Activated naive CD4-positive, alpha-beta T cell treated with Interleukin-2 at 50 U/mL for 16 hours (primary cell): ENCODE measurements at places on chromosomes 5 and 9.
A peak's percentile ranks its signal among the peaks of the same experiment; 100 is the strongest.

DNA sequence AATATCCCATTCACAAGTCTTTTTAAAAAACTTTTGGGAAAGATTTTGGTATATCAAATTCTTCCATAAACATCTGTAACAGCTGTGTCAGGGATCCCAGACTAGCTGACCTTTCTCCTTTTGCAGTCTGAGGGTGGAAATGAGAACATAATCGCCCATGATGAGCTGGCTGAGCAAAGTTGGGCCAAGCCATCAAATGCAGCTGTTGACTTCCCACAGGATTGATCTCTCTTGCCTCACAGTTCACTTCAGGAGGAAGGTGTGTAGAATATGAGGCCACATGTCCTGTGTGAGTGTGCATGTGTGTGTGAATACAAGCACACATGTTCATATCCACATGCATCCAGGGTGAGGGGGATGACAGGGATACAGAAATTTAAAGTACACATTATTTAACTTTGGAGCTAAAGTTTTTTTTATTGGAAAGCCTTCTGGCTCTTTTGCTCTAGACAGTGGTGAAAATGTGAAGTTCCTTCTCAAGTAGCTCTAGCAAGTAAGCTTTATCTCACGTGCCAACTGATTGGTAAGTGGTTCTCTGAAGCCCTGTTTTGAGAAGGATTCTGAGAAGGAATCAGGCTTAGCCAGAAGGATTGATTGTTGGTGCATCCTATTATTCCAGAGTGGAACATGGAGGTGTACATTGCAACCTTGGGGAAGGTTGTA lies 468.8 kb upstream of the DMAC1 start:
- DNase-seq, result no peak

- DNase-seq, result no peak
These were observed 56.2 kb upstream of the ZSWIM6 start for GRCh38 chr5:61275841-61276240.

DNA sequence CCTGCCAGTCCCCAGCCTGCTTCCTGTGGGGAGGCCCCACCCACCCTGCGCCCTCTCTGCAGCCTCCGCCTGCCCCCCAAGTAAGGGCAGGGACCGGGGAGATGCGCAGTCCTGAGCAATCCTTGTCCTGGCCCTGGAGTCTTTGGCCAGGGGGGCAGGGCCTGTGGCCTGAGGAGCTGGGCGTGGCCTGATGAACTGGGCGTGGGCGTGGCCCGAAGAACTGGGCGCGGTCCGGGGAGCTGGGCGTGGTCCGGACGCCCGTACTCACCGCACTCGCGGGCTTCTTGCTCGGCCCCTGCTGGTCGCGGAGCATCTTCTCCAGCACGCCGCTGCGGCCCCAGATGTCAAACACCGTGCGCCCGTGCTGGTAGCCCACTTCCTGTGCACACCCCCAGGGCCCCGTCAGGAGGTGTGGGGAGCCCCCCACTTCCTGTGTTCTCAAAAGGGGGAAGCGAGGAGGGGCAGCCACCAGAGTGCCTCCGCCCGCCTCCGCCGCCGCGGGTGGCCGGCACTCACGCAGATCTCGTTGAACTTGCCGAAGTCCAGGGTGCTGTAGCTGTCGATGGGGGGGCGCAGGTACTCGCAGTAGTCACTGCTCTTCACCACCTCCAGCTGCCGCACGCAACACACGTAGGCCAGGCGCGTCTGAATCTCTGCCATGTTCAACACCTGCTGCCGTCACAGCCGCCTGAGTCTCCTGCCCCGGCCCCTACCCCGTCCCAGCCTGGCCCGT lies 2.7 kb upstream of the NSMF start:
- DNase-seq, result peak; percentile 69

- no peak for DNase-seq
These were observed 5.6 kb downstream of the MEGF9 start for GRCh38 chr9:120708526-120709224.

- DNase-seq, result no peak
These were observed 131.7 kb upstream of the GDNF start for GRCh38 chr5:37971483-37972024.
